H1 (cell line): ENCODE measurements at places on chromosomes 4 and X. TPM values are rescaled to one million over a fixed set of nuclear protein-coding genes. Genes with fewer than 3 reads are reported as not detected.

DNA sequence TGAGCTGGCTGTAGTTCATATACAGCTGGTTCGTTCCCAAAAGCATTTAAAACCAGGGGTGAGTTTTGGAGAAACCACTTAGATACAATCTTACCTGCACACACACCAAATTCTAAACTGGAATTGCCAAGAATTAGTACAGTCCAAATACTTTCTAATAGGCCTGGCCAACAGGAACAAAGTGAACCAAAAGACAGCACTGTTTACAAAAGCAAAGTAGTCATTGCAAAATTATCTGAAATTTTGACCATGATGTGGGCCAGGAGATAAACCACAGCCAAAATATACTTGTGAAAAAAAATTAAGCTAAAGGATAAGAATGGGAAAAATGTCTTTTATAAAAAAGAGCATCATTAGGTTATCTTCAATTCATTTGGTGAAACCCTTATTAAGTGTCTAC is 37.9 kb upstream of the NAP1L5 start:
- no peak for DNase-seq
- no peaks in the 10 kb centered on the region for H3K27me3 ChIP-seq
- peaks cover 10% of the 10 kb centered on the region for H3K4me1 ChIP-seq

GRCh38 chr4:8775751-8776355 is 95.8 kb downstream of the HMX1 start:
- no peaks in the 10 kb centered on the region for H3K27me3 ChIP-seq
- no peaks in the 10 kb centered on the region for H3K36me3 ChIP-seq
- no peaks in the 10 kb centered on the region for H3K4me1 ChIP-seq
- H3K4me3 ChIP-seq = no peak overlapping the region

DNA sequence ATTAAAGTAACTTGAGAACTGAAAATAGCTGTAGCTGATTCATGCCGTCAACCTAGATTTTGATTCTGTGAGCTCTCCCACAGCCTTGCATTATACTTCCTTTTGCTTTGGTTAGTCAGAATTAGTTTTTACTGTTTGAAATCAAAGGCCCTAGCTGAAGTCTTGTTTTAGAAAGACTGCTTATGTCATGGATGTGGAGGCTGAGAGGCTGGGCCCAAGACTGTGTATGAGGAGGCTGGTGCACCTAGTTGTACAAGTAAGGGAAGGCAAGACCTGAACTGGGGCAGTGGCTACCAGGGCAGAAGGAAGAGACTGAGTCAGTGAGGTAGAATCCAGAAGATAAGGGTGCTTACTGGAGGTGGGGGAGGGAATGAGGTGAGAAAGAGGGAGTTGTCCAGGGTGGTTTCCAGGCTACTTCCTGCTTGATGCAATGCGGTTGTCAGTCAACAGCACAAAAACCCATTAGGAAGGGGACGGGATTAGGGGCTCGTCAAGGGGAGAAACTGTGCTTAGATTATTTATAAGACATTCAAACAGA is 76.2 kb upstream of the PAGE3 start:
- no peak overlapping the region for H3K4me3 ChIP-seq
- no peak overlapping the region for H3K27ac ChIP-seq
- no peak for DNase-seq
- H3K4me1 ChIP-seq = no peaks in the 10 kb centered on the region

DNA sequence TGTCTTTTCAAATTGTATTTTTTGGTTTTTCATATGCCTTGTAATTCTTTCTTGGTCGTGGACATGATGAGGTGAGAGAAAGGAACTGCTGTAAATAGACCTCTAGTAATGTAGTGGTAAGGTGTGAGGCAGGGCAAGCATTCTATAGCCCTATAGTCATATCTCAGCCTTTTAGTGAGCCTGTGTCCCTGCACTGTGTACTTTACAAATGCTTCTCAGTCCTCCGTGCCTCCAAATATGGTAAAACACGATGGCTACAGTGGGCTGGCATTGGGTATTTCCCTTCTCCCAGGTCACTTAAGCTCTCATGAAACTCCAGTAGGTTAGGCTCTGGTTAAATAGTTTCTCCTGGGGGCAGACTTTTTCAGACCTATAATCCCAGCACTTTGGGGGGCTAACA is 57.9 kb upstream of the PLS3 start:
- no peaks in the 10 kb centered on the region for H3K27me3 ChIP-seq
- no peaks in the 10 kb centered on the region for H3K4me1 ChIP-seq
- no peak overlapping the region for H3K4me3 ChIP-seq
- H3K27ac ChIP-seq = no peak overlapping the region
- DNase-seq = no peak

GRCh38 chrX:42714981-42715700 is 62.8 kb downstream of the PPP1R2C start:
- H3K4me1 ChIP-seq = peaks cover 2% of the 10 kb centered on the region; the same call in 1 of the 2 replicates

DNA sequence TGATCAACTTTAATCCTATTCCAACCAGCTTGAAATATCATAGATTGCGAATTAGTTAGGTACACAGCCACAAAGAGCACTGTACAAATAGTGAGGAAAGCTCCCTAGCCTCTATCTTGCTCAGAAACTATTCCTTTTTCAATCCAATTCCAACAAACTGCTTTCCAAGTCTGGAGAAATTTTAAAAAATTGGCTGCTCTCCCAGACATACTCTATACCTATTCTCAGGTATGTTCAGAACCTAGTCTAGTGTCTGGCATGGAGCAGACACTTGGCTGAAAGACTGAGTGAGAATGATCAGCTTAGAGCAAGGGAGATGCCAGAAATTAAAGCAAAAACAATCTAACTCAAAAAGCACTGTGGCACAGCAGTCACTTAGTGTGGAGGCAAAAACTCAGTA is 105.9 kb downstream of the SLC10A7 start:
- no peak for DNase-seq
- H3K27ac ChIP-seq = no peak overlapping the region
- H3K27me3 ChIP-seq = no peaks in the 10 kb centered on the region
- H3K36me3 ChIP-seq = no peaks in the 10 kb centered on the region
- H3K4me1 ChIP-seq = no peaks in the 10 kb centered on the region
- H3K4me3 ChIP-seq = no peak overlapping the region

GRCh38 chr4:185110375-185110823 is 32.7 kb upstream of the SLC25A4 start:
- no peak overlapping the region for H3K4me3 ChIP-seq
- DNase-seq = no peak
- H3K27me3 ChIP-seq = no peaks in the 10 kb centered on the region
- H3K36me3 ChIP-seq = no peaks in the 10 kb centered on the region
- H3K27ac ChIP-seq = no peak overlapping the region
- peaks cover 17% of the 10 kb centered on the region for H3K4me1 ChIP-seq

DNA sequence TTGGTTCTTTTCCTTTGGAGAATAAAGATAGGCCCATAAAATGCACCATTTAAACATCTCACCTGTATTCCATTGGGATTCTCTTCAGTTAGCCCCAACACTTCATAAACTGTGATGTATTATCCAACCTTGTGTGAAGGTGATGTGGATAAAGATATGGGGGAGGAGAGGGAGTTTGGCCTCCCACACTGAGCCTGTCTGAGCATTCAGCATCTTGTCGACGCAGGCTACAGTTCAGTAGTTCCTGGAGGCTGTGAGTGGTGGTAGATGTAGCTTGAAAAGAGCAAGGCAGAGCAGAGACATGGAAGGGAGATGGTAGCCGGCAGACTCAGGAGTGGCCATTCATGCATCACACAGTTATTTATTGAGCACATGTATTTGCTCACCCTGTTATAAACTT is 292.4 kb upstream of the PITX2 start:
- no peaks in the 10 kb centered on the region for H3K36me3 ChIP-seq
- no peaks in the 10 kb centered on the region for H3K27me3 ChIP-seq
- no peak for DNase-seq
- H3K4me3 ChIP-seq = no peak overlapping the region

DNA sequence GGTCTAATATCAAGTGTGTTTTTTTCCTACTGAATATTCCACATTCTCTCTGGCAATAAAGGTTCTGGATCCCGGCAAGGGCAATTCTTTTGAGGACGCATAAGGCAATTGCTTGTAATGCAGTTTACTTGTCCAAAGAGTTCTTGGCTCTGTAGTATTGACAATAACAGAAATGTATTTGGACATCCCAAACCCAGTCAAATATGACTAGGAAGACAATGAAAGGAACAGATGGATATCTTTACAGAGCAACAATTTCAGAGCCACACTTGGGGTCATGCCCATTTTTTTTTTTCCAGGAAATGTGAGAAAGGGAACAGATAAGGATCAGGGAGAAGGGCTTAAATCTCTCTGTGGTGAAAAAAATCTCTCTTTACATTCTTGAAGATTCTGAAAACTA is 12.2 kb downstream of the GK2 start:
- H3K27me3 ChIP-seq = no peaks in the 10 kb centered on the region
- H3K36me3 ChIP-seq = no peaks in the 10 kb centered on the region; the same call in 1 of the 2 replicates
- H3K4me1 ChIP-seq = no peaks in the 10 kb centered on the region
- DNase-seq = no peak
- H3K4me3 ChIP-seq = no peak overlapping the region

- DNase-seq = no peak
- no peaks in the 10 kb centered on the region for H3K4me1 ChIP-seq
- no peak overlapping the region for H3K4me3 ChIP-seq
- H3K27me3 ChIP-seq = no peaks in the 10 kb centered on the region
Measured at GRCh38 chrX:18714910-18715309, 7.5 kb downstream of the PPEF1 start.

The RBMXL3 gene
- not detected in 2 replicates for polyA plus RNA-seq

The HNRNPD gene
- polyA plus RNA-seq = 118 and 144 TPM in 2 replicates

The HS6ST2 gene
- polyA plus RNA-seq = 3.9 and 5.6 TPM in 2 replicates

The GLRA3 gene
- polyA plus RNA-seq = 0.02 TPM in 1 of 2 replicates, not detected in the other

The TASL gene
- not detected in 2 replicates for polyA plus RNA-seq

The TBX22 gene
- 0.35 and 0.68 TPM in 2 replicates for polyA plus RNA-seq
